RKO (cell line): ENCODE measurements at places on chromosomes 2 and 18.

DNA sequence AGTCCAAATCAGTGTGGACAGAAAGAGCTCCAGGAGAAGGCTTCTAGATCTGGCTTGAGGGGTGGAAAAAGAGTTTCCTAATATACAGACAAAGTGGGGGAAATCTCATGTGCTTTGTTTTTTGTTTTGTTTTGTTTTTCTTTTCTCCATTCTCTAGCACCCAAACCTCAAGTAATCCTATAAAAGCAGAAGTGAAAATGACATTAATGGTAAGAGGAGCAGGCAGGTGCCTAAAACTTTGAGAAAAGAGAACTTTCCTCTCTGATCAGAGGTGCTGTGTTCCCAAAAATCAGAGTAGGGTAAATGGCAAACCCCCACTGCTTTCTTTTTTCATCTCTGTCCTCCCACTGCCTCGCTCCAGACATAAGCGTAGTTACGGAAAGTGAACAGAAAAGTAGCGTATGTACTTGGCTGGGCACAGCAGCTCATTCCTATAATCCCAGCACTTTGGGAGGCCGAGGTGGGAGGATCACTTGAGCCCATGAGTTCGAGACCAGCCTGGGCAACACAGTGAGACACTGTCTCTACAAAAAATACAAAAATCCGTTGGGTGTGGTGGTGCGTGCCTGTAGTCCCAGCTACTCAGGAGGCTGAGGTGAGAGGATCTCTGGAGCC, 77.8 kb downstream of the FAM161A start:
- no peak for DNase-seq

DNA sequence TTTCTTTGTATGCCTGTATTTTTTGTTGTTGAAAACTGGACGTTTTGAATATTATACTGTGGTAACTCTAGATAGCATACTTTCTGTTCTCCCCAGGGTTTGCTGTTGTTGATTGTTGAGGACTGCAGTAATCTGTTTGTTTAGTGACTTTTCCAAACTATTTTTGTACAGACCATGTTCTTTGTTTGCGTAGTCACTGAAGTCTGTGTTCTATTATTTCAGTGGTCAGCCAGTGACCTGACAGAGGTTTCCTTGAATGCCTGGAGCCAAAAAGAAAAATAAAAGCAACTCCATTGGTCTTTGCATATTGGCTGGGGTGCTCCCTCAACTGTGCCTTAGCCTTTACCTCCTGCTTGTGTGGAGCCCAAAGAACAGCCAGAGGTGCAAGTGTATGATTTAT, 42.7 kb upstream of the PHLPP1 start:
- no peak for DNase-seq

DNA sequence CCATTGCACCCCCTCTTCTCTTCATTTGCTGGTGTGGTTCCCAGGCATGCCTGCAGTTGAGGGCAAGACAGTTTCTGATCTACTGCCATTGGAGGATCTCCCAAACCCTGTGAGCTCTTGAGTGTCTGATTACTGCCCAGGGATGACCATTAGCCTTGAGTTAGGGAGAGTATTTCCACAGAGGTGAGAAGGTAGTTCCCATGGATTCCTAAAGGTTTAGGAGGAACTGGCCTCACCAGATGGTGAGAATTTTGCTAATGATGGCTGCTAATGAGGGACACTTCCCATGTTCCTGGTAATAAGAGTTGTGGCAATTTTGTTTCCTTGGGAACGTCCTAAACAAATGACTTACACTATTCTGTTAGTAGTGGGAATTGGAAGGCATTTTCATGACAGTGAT, 42.5 kb downstream of the PTPRM start:
- no peak for DNase-seq

DNA sequence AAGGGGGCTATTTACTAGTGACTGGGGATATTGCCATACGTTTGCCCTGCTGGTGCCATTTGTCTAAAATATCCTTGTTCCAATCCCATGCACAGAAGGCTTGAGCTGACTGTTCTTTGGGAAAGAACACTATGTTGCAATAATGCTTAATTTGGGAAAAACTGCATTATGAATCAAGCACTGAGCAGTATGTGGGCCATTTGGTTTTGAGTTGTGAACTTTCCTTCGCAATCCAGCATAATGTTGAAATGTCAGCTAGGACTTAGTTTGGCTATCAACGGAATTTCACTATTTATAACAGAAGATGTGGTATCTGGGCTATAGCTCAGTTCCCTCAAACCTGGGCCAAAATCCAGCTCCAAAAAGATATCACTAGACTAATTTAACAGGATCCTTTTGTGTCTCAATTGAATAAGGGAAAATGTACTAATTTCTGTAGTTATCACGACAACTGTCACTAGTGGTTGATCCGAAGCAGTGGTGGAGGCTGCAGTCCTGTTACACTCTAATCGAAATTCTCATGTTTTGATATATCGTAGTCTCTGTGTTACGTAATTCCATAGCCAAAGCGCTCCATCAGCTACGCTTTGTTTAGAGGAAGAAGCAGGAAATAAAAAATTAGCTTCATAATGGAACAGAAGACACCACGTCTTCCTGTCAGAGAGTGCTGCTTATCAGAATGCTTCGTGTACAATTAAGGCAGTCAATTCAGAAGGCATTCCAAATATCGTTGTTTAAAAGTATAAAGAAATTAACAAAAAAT, 686.8 kb upstream of the SALL3 start:
- no peak for DNase-seq

DNA sequence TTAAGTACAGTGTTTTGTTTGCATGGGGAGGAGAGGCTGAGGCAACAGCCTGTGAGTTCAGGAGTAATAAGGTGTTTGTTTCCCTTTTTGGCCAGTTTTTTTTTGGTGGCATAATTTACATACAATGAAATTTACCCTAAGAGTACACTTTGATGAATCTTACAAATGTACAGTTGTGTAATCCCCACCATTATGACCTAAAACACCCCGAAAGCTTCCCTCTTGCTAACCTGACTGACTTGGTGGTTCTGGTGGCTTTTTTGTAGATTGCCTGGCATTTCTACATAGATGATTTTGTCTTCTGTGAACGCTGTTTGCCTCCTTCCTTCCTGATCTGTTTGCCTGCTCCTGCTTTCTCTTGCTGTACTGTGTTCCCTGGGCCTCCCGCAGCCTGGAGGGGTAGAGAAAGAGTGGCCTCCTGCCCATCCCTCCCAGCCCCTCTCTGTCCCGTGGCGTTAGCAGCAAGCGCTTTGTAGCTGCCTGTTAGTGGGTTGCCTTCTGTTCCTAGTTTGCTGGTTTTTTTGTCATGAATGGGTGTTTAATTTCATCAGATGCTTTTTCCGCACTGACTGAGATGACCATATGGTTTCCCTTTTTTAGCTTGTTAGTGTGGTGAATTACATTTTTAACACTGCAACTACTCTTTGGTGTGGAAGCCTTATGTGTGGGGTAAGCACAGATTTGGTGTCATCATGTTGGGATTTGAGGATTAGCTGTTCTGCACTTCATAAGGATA, 32.1 kb downstream of the ASAP2 start:
- no peak for DNase-seq

- no peak for DNase-seq
Measured at GRCh38 chr2:54602736-54603322, 120.6 kb upstream of the EML6 start.

DNA sequence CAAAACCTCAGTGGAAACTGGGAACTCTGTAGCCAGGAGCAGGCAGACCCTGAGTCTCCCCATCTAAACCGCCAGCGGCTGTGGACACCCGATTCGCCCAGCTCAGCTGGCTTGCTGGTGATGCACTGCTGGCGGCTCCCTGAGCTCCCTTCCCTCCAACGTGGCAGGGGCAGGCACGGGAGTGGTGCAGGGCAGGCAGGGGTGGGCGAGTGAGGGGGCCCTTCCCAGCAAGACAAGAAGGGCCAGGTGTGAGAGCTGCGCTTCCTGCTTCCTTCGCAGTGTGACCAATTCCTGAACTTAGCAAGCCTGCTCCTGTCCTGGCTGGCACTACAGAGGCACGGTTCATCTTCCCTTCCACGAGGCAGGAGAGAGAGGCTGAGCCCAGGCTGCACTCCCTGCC, 12.3 kb upstream of the SEMA4C start:
- DNase-seq: no peak

- no peak for DNase-seq
Measured at GRCh38 chr2:167942366-167943081, 304.9 kb downstream of the STK39 start.

GRCh38 chr18:30763902-30764350, 278.6 kb downstream of the DSC3 start:
- DNase-seq: no peak

DNA sequence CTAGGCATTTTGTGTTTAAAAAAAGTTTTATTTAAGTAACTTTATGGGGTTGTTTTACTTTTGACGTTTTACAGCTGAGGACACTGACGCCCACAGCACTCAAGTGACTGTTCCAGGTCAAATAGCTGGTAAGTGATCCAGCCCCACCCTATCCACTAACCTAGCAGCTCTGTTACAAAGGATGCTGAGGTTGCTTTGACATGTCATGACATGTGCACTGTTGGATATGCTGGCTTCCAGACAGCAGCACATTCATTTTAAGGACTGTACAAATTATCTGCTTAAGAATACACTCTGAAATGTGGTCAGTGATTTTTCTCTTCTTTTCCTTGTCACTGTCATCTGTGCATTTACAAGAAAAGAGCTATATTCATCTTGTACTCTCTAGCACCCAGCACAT, 417.5 kb downstream of the ZEB2 start:
- DNase-seq: no peak

DNA sequence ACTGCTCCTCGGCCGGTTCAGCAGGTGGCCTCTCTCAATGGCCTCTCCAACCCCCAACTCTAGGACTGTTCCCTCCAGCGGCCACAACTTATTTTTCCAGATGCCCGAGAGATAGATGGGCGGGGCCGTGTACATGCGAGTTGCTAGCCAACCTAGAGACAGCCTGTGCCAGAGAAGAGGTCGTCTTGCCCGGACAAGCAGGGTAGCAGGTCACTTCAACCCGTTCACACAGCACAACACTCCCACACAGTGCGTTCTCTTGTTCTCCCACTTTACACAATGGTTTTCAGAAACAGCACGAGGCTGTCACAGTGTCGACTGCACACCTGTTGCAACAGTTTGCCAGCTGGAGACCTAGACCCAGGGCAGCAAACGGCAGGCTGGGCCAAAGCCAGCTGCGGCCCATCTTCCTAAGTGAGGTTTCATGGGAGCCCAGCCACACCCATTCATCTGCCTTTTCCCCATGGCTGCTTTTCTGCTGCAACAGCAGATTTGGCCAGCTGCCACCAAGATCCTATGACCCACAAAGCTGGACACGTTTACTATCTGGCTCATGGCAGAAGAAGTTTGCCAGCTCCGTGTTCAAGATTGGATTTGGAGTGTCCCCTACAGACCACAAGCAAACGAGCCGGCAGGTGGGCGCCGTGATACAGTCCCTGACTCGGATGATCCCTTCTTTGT, 7.3 kb upstream of the PRLH start:
- DNase-seq: no peak

GRCh38 chr2:104109356-104109755, 744.6 kb upstream of the POU3F3 start:
- DNase-seq: no peak

- no peak for DNase-seq
Measured at GRCh38 chr2:189952536-189953109, 109.9 kb downstream of the MSTN start.

GRCh38 chr2:161246281-161246680, 61.9 kb upstream of the PSMD14 start:
- DNase-seq: no peak

GRCh38 chr2:29202819-29203495, 87.7 kb downstream of the CLIP4 start:
- no peak for DNase-seq

DNA sequence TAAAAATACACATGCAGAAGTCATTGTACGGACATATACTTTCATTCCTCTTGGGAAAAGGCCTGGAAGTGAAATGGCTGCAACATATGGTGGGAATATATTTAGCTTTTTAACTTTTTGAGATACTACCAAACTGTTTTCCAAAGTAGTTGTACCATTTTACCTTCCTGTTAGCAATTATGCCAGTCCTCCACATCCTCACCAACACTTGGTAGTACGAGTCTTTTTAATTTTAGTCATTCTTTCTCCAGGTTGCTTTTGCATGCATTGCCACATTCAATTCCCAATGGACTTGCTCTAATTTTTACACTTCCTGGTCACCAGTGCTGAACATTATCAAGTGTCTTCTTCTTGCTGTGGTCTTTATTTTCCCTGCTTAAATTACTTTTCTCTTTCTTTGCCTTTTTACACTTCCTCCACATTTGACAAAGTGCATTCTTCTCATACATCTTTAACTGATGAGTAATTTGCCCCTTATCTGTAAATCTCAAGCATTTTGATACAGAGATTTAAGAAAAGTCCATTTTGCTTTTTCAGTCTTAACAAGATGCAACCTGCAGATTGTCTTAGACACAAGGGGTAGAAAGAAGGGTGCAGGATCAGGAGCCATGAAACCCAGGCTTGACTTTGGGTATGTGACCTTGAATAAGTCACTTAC, 14.5 kb downstream of the VIT start:
- no peak for DNase-seq

GRCh38 chr2:97701851-97702465, 11.4 kb upstream of the ZAP70 start:
- DNase-seq: no peak

DNA sequence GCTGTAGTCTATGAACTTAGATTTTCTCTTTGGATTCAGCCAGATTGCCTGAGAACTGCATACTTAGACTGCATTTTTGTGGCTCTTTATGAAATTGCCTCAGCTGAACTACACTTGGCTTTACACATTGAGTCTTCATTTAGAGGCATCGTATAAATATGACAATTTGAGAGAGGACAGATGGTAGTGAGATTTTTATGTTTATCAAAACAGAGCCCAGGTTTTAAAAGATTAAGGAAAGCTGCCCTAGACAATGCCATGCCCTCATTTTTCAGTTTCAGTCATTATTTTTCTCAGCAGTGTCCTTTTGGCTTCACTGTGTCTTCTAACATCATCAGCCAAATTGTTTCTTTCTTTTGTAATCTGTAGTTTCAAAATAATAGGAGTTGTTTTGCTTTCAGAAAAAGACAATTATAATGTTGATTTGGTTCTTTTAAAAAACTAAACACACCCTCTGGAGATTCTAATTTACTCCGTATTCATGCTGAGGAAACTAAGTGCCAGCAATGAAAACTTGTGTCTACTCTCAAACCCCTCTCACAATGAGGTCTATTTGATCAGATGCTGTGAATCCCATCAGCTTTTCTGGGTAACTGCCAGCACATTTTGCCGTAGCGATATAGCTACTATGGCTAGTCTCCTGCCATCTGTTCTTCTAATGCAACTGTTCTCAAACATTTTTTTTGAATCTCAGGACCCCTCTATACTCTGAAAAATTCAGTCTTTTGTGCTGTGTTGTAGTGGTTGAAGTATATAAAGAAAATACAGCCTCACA, 46.2 kb downstream of the TWSG1 start:
- DNase-seq: no peak

DNA sequence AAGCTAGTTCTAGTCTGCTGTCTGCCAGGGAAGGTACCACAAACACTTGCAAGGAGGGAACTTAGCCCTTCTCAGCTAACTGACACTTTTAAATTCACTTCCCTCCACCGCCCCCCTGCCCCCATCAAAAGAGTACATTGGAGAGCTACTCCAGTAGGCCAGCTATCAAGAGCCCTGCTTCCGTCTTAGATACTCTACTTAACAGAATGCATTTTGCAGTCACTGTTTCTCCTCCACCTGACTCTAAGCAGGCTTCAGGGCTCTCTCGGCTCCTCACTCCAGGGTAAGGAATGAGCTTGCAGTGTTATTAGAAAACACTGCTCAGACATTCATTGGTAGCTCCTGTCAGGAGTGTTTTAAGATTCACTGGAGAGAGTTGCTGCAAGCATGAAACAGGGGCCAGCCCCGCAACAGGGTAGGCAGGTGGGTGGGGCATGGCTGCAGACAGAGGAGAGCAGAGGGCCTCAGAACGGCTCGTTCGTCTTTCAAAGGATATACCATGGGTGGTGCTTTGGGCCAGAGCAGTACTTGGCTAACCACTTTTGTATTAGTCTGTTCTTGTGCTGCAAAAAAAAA, 35.3 kb upstream of the PDCL3 start:
- DNase-seq: no peak
